A549 (cell line): ENCODE measurements at places on chromosomes 5 and 9.
A peak's percentile ranks its signal among the peaks of the same experiment; 100 is the strongest.

DNA sequence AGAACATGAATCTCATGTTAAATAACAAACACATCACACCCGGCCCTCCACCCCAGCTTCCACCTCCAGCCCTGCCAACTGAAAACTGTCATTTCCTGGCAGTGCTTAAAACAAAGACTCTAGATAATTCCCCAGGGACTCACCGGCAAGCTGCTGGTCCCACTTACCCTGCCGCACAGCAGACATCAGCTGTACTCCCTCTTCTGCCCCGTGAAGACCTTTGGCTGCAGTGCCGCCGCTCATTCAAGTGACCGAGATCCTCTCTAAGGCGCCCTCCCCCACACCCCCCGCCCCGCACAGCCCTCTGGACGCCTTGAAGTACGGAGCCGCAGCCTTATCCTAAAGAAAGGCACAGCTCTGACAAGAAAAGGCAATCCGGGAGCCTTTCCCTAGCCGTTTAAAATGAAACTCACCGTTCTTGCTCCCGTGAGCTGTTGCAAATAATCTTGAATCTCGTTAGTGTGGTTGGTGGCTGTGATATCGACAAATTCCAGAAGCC lies 434 bp downstream of the GLRX start:
- DNase-seq: peak; percentile 57

GRCh38 chr5:125160787-125161502 lies 414.5 kb upstream of the ZNF608 start:
- no peak for DNase-seq

DNA sequence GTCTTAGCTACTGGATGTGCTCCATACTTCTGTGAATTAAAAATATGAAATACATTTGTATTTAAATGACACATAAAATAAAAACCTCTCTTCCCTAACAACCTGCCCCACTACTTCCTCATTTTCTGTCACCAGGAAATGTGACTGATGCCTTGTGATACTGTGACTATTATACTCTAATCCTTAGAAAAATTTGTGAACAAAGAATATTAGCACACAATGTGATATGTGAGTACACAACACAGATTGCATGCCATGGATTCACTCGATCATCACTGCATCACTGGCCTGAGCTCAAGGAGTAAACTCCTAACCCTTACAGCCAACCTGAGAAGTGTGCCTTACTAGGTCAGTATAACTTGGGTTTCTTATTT lies 281.0 kb downstream of the EFNA5 start:
- DNase-seq: no peak

- DNase-seq: no peak
Measured at GRCh38 chr9:138015021-138015829, 137.6 kb downstream of the CACNA1B start.

DNA sequence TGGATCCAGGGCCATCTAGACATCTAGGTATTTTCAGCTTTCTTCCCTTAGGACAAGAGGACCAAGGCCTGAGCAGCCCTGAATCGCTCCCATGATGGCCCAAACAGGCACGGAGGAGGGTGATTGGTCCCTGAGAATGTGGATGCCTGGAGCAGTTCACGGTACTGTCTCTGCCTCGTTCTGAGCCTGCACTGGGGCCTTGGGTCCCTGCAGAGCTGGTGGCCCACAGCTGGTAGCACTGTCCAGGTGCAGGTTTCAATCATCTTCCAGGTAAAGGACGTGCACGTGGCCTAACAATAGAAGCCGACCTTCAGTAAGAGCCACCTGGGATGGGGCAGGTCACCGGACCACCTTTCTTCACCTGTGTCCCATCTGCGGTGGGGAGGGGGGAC lies 19.4 kb upstream of the FCN1 start:
- DNase-seq: no peak

DNA sequence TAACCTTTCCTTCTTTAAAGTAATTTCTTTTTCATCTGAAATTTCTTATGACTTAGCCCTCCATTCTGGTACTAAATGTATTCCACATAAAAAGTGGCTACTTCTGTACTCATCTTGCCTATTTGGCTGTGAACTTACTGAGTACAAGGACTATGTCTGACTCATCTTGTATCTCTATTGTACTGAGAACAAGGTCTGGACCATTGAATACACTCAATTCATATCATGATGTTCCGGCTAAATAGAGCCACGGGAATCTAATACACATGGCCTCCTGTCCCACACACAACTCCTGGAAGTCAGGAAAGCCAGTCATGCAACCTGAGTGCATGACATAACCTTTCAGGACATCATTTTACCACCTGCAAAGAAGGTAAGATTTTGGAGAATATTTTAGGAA lies 203.9 kb downstream of the PLK2 start:
- DNase-seq: no peak

- DNase-seq: no peak
Measured at GRCh38 chr5:179220716-179221115, 124.5 kb downstream of the ADAMTS2 start.

- DNase-seq: no peak
Measured at GRCh38 chr9:95496687-95497086, 20.1 kb downstream of the PTCH1 start.

GRCh38 chr5:39178171-39178570 lies 41.2 kb downstream of the FYB1 start:
- DNase-seq: peak; percentile 27

DNA sequence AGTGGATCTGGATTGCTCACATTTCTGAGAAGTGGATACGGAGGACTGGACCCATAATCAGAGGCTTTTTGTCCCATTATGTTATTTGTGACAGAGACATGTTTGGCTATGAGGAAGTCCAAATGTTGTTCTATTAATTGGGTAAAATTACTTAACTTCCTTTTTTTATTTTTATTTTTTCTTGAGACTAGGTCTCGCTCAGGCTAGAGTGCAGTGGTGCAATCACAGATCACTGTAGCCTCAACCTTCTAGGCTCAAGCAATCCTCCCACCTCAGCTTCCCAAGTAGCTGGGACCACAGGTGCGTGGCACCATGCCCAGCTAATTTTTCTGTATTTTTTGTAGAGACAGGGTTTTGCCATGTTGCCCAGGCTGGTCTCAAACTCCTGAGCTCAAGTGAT lies 11.9 kb upstream of the PGGT1B start:
- no peak for DNase-seq

DNA sequence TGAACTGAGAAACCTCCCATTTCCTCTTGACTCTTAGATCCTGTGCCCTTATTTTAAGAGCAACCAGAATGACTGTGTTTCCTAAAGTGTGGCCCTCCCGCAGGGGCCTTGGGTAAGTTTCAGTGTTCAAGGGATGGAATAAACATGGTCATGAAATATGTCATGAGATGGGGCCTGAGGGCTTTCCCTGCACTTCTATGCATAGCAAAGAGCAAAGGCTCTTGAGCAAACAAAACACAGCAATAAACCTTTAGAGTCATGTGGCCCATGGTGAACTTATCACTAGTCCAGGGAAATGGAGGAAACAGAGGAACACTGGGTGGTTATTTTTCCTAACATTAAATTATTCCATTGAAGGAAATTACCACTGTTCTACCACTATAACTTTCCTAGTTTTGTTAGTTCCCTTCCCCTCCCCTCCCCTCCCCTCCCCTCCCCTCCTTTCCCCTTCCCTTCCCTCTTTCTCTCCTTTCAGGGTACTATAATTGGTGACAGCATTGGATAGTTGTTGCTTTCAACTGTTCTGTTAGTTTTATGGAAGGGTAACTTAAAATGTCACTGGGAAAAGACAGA lies 72.4 kb downstream of the CTSL start:
- no peak for DNase-seq
